T-helper 17 cell (primary cell): ENCODE measurements at places on chromosomes 2 and 18.

GRCh38 chr2:121555008-121555407, 24.3 kb downstream of the RNU4ATAC start:
- H3K4me1 ChIP-seq: peaks cover 31% of the 10 kb centered on the region
- H3K27ac ChIP-seq: no peak overlapping the region
- H3K4me3 ChIP-seq: no peak overlapping the region

DNA sequence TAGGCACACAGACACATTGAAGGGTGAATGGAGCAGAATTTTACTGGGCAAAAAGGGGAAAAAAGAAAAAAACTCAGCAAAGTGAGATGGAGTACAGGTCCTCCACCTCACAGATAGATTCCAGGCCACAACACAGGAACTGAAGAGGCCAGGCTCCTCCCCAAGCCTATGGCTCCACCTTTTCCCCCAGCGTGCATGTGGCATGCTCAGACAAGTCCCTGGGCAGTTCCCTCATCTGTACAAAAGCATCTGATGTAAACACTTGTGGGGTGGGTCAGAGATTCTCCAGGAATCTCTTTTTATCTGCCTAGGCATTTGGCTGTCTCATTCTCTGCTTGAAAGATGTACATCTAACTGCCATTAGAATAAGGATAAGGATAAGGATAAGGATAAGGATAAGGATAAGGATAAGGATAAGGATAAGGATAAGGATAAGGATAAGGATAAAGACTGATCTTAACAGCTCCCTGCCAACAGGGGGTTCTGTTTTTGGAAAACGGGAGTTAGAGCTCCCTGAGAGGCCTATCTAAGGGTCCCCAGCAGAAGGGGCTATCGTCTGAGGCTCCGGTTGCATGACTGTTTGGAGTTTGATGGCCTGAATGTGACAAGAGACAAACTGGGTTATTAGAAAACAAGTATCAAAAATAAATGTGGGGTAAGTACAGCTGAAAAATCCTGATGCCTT, 17.2 kb upstream of the ASXL3 start:
- no peaks in the 10 kb centered on the region for H3K36me3 ChIP-seq
- no peak overlapping the region for H3K4me3 ChIP-seq
- H3K4me1 ChIP-seq: no peaks in the 10 kb centered on the region
- H3K27me3 ChIP-seq: no peaks in the 10 kb centered on the region
- no peak overlapping the region for H3K27ac ChIP-seq

DNA sequence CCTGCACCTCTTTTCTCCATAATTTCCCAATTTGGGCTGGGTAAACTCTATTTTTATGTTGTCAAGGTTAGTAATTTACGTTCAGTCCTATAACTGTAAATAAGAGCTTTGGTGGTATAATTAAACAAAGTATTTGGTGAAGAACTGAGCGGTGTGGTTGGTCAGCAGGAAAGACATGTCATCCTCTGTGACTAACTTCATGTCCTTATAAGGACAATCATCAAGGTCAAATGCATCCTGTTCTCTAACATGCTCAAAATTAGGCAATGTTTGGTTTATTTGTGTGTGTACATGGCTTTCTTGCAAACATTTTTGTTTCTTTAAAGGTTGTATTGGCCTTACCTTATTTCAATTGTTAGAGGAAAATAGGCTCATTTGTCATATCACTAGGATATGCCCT, 121.5 kb upstream of the NABP1 start:
- peaks cover 5% of the 10 kb centered on the region for H3K4me1 ChIP-seq
- H3K27ac ChIP-seq: no peak overlapping the region
- H3K4me3 ChIP-seq: no peak overlapping the region
- DNase-seq: no peak

DNA sequence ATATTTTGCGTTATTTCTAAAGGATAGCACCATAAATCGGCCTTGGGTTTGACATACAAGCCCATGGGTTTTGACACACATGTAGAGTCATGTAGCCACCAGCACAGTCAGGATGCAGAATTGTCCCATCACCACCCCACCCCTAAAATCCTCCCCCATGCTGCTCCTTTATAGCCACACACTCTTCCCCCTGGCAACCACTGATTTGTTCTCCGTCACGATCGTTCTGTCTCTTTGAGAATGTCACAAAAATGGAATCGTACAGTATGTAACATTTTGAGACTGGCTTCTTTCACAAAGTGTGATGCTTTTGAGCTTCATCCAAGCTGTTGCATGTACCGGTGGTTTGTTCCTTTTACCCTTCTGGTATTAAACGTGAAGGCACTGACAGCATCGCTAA, 39.1 kb downstream of the CRACDL start:
- peaks cover 19% of the 10 kb centered on the region for H3K27me3 ChIP-seq
- no peaks in the 10 kb centered on the region for H3K36me3 ChIP-seq
- DNase-seq: no peak
- no peak overlapping the region for H3K27ac ChIP-seq
- H3K4me1 ChIP-seq: peaks cover 3% of the 10 kb centered on the region

DNA sequence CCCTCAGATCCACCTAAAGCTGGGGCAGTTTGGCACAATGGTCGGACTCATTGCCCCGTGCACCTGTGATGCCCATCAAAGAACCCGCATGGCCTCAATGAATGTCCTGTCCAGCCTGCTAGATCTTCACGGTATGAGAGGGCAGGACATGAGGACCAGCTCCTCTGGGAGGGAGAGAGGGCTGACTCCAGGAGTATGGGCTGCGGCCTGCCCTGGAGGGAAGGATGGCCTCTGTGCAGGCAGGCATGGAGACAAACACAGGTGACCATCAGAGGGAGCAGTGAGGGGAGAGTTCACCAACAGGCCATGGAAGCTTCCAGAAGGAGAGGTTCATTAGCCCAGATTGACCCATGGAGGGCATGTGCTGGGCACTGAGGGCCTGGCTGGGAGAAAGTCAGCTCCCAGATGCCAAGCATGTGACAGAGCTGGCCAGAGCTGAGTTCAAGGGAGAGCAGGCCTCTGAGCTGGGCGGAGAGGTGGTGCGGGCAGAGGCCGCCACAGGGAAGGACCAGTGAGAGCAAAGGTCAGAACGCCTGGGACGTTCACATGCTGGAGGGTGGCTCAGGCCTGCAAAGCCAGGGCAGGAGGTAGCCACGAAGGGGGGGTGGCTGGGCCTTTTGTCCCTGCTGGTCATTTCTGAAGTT, 36.2 kb downstream of the HJURP start:
- H3K36me3 ChIP-seq: no peaks in the 10 kb centered on the region
- DNase-seq: no peak
- peaks cover 38% of the 10 kb centered on the region for H3K27me3 ChIP-seq
- H3K4me3 ChIP-seq: no peak overlapping the region
- H3K27ac ChIP-seq: no peak overlapping the region

DNA sequence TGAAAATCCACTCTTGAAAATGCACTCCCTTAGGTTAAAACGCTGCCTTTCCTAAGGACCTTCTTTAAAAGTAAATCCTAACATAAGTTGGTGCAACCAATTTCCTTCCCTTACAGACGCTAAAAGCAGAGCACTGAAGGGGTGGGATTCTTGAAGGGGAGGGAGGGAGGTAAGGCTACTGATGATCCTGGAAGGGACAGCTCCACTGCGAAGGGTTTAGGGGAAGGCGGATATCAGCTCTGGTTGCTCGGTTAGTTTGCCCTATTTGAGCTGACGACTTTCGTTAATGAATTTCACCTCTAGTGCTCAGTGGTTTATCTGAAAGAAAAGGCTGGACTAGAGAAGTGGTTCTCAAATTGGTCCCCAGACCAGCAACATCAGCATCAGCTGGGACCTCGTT, 49.7 kb upstream of the SIGLEC15 start:
- H3K27me3 ChIP-seq: peaks cover 4% of the 10 kb centered on the region
- peak overlapping the region; percentile 90 for H3K4me3 ChIP-seq
- H3K4me1 ChIP-seq: peaks cover 25% of the 10 kb centered on the region
- peak overlapping the region; percentile 77 for H3K27ac ChIP-seq
- DNase-seq: no peak

- H3K36me3 ChIP-seq: no peaks in the 10 kb centered on the region
- H3K27ac ChIP-seq: no peak overlapping the region
- H3K4me1 ChIP-seq: peaks cover 3% of the 10 kb centered on the region
- peaks cover 49% of the 10 kb centered on the region for H3K27me3 ChIP-seq
Observed at GRCh38 chr2:205868773-205869333, 186.6 kb downstream of the NRP2 start.

DNA sequence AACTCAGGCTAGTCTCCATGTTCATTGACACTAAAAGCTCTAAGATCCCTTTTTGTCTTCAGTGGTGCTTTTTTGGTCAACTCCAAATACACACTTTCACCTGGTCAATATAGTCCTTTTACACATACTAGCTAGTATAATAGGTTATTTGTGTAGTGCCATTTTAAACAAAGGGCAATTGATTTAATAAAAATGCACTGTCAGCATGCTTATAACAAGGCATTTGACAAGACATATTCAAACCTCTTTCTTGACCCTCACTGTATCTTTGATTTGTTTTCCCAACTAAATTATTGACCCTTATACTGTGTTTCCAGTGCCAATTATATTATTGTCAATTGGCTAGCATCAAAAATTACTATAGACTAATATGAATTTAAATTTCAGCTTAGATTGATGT, 1117.6 kb upstream of the DDX18 start:
- H3K36me3 ChIP-seq: no peaks in the 10 kb centered on the region
- no peaks in the 10 kb centered on the region for H3K4me1 ChIP-seq
- H3K4me3 ChIP-seq: no peak overlapping the region
- H3K27me3 ChIP-seq: no peaks in the 10 kb centered on the region
- H3K27ac ChIP-seq: no peak overlapping the region
- DNase-seq: no peak

- H3K27ac ChIP-seq: no peak overlapping the region
- H3K4me3 ChIP-seq: no peak overlapping the region
- H3K4me1 ChIP-seq: peaks cover 5% of the 10 kb centered on the region
- no peaks in the 10 kb centered on the region for H3K36me3 ChIP-seq
- DNase-seq: no peak
Observed at GRCh38 chr2:1740716-1741589, 3.4 kb downstream of the PXDN start.

DNA sequence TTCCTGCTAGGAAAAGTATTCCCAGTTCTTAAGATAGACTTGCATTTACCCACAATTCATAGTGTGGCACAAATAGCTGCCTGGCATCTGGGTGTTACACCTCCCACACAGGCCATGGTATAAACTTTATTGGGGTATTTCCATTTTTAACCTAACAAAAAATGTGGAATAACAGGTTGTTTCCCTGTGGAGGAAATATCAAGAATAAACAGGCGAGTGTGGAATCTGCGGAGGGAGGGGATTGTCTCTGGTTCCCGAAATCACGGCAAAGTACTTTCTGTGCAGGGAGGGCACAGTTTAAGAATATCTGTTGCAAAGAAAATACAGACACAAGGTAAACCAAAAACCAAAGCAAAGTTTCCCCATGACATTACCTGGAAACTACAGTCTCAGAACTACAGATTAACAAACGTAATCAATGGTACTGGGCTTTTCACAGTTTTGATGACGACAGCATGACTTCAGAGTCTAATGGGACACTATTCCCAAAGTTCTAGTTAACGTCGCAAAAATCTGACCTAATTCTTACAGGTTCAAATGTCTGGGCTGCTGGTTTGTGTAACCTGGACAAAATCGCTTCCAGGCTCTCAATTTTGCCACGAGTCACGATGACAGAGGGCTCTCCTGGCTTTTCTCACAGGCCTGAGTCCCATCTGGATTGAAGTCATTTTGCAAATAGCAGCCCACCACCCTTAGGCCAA, 1.4 kb downstream of the STARD7 start:
- H3K27ac ChIP-seq: peak overlapping the region; percentile 95
- no peaks in the 10 kb centered on the region for H3K27me3 ChIP-seq
- peaks cover 47% of the 10 kb centered on the region for H3K4me1 ChIP-seq
- peak overlapping the region; percentile 98 for H3K4me3 ChIP-seq
- DNase-seq: no peak
- H3K36me3 ChIP-seq: peaks cover 4% of the 10 kb centered on the region

DNA sequence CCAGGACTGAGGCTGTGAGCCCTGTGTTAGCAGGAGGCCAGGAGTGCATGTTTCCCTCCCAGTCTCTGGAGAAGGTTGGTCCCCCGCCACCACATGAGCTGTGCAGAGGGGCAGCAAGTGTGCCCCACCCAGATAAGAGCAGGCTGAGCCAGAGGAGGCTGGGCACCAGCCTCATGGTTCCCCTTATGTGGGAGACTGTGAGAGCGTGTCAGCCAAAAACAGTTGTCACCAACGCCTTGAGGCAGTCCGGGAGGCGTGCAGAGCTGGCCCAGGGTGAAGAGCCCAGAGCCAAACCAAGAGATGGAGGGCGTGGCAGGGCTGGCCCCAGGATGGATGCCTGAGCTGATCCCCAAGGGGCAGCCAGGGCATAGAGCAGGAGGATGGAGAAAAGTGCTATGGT, 128.7 kb upstream of the GLI2 start:
- H3K27me3 ChIP-seq: peaks cover 30% of the 10 kb centered on the region
- no peak for DNase-seq
- peaks cover under 1% of the 10 kb centered on the region for H3K36me3 ChIP-seq
- H3K4me1 ChIP-seq: peaks cover 6% of the 10 kb centered on the region
- H3K27ac ChIP-seq: no peak overlapping the region

- no peaks in the 10 kb centered on the region for H3K4me1 ChIP-seq
- no peaks in the 10 kb centered on the region for H3K36me3 ChIP-seq
- H3K27me3 ChIP-seq: no peaks in the 10 kb centered on the region
- H3K4me3 ChIP-seq: no peak overlapping the region
- no peak overlapping the region for H3K27ac ChIP-seq
Observed at GRCh38 chr2:41413813-41414485, 633.9 kb upstream of the PKDCC start.

DNA sequence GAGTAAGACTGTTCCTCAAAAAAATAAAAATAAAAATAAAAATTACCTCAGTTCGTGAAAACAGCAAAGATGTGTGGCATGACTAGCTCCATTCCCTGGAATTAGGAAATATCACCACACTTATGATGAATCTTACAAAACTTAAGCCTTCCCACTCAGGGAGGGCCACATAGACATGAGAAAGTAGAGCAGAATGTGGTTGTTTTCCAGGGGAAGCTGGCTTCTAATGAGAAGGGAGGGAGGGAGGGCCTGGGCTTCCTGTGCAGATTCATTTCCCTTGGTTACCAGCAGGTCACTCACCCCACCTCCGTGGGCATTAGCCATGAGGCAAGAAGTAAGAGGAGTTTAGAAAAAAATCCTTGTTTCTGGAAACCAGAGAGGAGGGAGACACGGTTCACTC, 95.9 kb upstream of the RMDN2 start:
- peak overlapping the region; percentile 29 for H3K27ac ChIP-seq
- no peak for DNase-seq
- no peaks in the 10 kb centered on the region for H3K36me3 ChIP-seq
- no peaks in the 10 kb centered on the region for H3K27me3 ChIP-seq
- H3K4me1 ChIP-seq: peaks cover 16% of the 10 kb centered on the region

DNA sequence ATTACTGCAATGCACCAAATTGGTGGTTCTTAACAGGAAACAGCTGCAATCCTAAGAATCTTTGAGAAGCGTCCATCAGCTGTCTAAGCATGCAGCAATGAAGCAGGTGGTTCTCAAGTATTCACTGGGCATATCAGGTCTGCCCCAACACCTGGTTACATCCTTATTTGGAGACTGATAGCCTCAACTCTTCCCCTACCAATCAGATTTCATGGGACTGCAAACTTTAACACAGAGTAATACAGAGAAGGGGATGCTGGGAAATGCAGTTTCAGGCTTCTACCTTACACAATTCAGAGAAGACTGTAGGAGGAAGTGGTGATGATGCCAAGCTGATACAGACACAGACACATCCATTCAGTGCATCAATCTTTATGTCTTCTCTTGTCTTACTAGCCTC, 240.5 kb downstream of the BCL2 start:
- no peak for DNase-seq
- peaks cover 10% of the 10 kb centered on the region for H3K4me1 ChIP-seq
- peaks cover 3% of the 10 kb centered on the region for H3K36me3 ChIP-seq
- no peak overlapping the region for H3K27ac ChIP-seq

- H3K36me3 ChIP-seq: peaks cover 2% of the 10 kb centered on the region
- H3K4me1 ChIP-seq: peaks cover 8% of the 10 kb centered on the region
- H3K27me3 ChIP-seq: peaks cover 7% of the 10 kb centered on the region
- no peak for DNase-seq
- no peak overlapping the region for H3K4me3 ChIP-seq
- peak overlapping the region; percentile 11 for H3K27ac ChIP-seq
Observed at GRCh38 chr2:99865818-99866676, 276.3 kb downstream of the AFF3 start.
